T-helper 2 cell (primary cell): ENCODE measurements at places on chromosomes 7 and 10.

DNA sequence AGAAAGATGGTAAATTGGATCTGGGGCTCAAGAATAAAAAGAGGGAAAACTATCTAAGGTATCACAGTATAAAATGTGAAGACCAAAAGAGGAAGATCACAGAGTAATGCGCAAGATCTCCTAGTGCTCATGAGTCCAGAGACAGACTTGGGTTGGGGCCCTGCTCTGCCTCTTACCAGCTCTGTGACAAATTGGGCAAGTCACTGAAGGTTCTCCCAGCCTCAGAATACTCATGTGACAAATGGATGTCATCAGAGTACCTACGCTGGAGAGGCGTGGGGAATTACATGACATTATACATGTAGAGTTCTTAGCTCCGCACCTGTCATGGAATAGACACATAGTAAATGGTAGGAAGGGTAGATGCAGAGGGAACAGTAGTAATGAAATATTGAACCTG, 124.4 kb downstream of the DOCK4 start:
- DNase-seq: no peak

DNA sequence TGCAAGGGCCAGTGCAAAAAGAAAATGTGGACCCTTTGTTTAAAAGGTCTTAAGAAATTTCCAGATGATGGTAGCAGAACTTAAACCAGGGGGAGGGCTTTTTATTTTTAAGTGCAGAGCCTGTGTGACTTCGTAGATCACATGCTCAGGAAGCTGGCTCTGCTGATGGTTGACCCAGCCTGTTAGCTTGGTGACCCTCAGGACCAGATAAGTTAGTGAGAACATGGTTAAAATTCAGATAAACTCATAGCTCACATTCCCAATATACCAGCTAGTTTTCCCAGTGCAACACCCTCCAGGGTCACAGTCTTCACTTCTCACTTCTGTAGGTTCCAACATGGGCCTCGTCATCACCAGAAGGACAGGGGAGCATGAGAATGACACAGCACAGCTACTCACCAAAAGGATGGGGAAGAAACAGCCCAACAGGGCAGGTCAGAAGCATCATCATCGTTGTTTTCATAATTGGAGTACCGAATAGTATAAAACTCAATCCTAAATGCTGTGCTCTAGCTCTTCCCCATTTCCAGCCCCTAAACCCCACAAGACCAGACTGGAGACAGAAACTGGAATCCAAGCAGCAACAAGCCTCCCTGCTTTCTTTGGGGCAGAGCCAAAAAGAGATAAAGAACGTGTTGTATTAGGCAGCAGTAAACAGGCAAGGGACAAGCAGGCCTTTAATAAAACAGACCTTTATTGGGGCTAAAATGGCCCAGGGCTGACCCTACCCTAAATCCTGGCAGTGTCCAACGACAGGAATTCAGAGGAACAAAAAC, 102.2 kb upstream of the ANKRD1 start:
- DNase-seq: no peak

DNA sequence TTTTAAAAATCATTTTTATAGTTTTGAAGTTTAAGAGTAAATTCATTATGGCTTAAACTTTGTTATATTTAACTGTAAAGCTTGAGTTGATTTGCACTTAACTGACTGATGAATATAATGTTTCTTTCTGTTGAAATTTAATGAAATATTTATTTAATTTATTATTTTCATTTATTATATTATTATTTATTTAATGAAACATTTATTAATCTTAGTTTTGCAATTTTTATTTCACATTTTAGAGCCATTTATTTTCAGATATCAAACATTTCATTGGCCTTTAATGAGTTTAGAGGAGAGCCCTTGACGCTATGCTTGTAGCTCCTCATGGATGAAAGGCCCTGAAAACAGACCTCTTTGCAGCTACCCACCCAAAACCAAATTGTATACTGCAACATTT, 570.0 kb downstream of the LRMDA start:
- DNase-seq: no peak

GRCh38 chr7:83058667-83059066, 104.0 kb downstream of the PCLO start:
- no peak for DNase-seq

- DNase-seq: no peak
Observed at GRCh38 chr7:79308192-79308591, 145.3 kb downstream of the MAGI2 start.

- DNase-seq: no peak
Observed at GRCh38 chr7:144484445-144484844, 81.0 kb upstream of the NOBOX start.

DNA sequence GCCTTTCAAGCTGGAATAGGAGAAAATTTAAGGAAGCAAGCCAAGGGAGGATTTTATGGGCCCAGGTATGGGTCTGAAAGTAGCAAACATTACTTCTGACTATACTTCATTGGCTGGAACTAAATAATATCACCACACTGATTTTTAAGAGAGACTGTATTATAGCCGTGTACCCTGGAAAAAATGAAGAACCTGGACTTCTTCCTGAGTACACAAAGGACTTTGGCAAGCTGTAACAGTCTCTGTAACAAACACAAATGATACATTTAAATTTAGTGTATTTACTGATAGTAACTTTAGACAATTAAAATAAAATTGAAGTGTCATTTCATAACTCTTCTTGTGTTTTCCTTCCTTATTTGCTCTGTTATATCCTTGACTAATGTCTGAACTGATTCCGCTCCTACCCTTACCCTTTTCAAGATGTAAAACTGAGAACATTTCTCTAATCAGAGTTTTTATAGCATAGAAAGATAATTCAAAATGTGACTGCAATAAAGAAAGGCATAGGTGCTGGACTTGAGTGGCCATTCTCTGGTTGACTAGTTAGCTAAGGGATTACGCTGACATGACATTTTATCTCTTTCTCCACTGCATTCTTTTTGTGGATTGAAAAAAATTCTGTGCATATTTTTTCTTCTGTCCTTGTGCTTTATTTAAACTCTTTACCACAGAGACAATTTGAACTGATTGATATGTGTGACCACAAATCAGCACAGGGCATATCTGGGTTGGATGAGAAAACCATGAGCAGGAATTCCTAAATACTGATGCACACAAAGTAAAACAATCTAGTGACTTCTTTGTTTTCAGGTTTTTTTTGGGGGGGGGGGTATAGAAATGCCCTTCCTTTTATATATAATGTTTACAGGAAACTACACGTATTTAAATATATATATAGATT, 349.7 kb downstream of the MDFIC start:
- DNase-seq: no peak

GRCh38 chr10:69413221-69413865, 3.4 kb downstream of the TACR2 start:
- no peak for DNase-seq

- no peak for DNase-seq
Observed at GRCh38 chr7:20786049-20786412, 655 bp downstream of the SP8 start.

- DNase-seq: no peak
Observed at GRCh38 chr10:73799899-73800559, 11.4 kb downstream of the NDST2 start.

DNA sequence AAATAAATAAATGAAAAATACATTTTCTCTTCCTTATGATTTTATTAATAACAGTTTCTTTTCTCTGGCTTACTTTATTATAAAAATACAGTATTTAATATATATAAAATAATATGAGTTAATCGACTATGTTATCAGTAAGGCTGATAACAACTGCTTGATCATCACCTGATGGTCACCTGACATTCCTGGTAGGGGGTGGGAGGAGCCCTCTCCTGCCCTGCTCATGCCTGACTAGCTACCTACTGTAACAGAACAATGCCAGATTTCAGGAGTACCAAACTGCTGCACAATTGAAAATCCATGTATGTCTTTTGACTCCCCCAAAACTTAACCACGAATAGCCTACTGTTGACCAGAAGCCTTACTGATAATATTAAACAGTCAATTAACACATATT, 1.3 kb upstream of the APBB1IP start:
- no peak for DNase-seq

GRCh38 chr10:102310361-102311024, 65.2 kb downstream of the GBF1 start:
- DNase-seq: no peak

GRCh38 chr7:91357379-91357778, 93.1 kb downstream of the FZD1 start:
- DNase-seq: no peak

- DNase-seq: no peak
Observed at GRCh38 chr7:45401155-45401554, 173.0 kb upstream of the ADCY1 start.

DNA sequence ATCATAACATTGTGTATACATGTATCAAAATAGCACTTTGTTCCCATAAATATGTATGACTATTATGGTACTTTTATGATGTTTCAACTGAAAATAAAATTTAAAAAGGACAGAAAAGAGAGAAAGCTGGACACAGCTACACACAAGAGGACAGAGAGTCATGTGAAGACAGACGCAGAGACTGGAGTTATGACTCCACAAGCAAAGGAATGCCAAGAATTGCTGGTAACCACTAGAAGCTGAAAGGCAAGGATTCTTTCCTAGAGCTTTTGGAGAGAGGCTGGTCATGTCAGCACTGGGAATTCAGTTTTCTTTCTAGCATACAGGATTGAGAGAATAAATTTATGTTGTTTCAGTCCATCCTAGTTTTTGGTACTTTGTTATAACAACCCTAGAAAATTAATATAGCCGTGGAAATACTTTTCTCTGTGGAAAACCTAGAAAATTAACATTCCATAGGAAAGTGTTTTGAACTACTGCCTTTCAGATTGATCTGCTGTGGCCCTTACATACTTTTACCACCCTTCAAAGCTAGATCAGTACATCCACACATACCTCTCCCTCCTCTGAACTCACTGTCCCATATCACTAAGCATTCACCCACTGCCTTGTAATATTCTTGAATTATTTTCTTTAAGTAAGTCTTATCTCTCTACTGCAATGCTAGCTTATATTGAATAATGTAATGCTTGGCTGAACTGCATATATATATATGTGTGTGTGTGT, 575.3 kb downstream of the IPMK start:
- no peak for DNase-seq

GRCh38 chr7:100444311-100445278, 8.3 kb upstream of the PPP1R35 start:
- no peak for DNase-seq

DNA sequence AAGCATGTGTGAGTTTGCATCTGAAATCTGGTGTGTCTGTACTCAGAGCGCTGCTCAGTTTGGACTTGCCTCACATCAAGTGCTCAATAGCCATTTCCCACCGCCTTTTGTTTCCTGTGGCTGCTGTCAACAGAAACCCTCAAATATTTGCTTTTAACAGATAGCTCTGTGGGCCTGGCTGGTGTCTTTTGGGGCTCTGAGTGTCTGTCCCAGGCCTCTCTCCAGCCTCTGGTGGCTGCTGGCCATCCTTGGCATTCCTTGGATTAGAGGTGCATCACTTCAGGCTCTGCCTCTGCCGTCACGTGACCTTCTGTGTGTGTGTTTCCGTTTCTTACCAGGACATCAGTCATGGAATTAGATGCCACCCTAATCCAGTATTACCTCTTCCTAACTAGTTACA, 9.3 kb downstream of the YKT6 start:
- no peak for DNase-seq

DNA sequence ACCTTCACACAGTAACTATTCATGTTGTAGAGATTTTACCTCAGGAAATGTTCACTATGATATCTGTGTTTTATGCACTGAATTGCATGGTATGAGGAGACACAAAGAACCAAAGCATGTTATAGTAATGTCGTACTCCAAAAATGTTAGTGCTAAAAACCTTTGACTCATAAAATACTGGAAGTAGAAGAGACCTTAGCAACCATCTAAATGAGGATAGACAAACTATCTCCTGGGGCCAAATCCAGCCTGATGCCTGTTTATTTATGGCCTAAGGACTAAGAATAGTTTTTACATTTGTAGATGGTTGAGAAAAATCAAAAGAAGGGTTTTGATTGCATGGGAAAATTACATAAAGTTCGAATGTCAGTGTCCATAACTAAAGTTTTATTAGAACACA, 535.1 kb downstream of the INHBA start:
- DNase-seq: no peak

DNA sequence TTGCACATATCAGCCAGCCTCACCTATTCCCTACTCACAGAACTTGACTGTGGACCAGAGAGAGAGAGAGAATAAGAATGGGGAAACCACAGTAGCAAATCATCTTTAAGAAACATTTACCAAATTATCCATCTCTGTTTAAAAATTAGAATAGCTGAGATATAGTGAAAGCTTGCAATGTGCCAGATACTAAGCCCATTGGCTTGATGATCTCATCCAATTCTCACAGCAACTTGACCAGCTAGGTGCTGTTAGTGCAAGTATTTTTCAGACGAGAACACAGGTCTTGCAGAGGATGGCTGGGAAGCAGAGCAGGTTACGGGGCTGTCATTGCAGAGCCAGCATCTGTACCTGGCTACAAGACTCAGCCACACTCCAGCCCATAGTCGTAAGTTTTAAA, 50.9 kb downstream of the KLF6 start:
- DNase-seq: no peak

GRCh38 chr7:37065779-37066271, 341.5 kb upstream of the AOAH start:
- no peak for DNase-seq

GRCh38 chr10:87664276-87664701, 4.6 kb downstream of the PAPSS2 start:
- no peak for DNase-seq

- DNase-seq: no peak
Observed at GRCh38 chr7:102216573-102217314, 69.9 kb upstream of the SH2B2 start.

DNA sequence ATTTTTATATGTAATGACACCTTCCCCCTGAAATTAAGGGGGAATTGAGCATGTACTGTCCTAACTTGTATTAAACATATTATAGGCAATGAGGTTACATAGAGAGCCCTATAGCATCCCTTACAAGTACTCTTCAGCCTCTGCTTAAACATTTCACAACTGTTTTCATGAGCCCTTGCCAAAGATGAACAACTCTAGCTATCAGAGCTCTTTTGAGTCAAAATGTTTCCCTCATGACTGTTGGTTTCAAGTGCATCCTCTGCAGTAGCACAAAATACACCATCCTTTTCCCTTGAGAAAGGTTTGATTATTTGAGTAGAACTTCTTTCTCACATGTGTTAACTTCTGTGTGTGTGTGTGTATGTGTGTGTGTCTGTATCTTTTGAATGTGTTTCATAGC, 1157.6 kb upstream of the CELF2 start:
- DNase-seq: no peak
